ENCODE measurements at places on chromosomes 3 and 15. TPM values are rescaled to one million over a fixed set of nuclear protein-coding genes. Genes with fewer than 3 reads are reported as not detected.

The MEX3B gene
- total RNA-seq, result 6.7 TPM

The MKRN3 gene
- under 0.01 TPM for total RNA-seq

The VPS13C gene
- 32.8 TPM for total RNA-seq

The SLC6A1 gene
- total RNA-seq, result not detected

The THBS1 gene
- 3,217 TPM for total RNA-seq

The RHCG gene
- not detected for total RNA-seq

The GOLGA8G gene
- total RNA-seq, result not detected

The AGBL1 gene
- total RNA-seq, result not detected

The DMXL2 gene
- 21.9 TPM for total RNA-seq

The MAGEL2 gene
- total RNA-seq, result under 0.01 TPM

The THRB gene
- under 0.01 TPM for total RNA-seq

The CLDN16 gene
- under 0.01 TPM for total RNA-seq

The MST1R gene
- not detected for total RNA-seq

The GHSR gene
- total RNA-seq, result not detected

The PTX3 gene
- total RNA-seq, result 96.7 TPM

The THUMPD3 gene
- 60.5 TPM for total RNA-seq

The DPH6 gene
- total RNA-seq, result 8.1 TPM

The DISP2 gene
- 0.36 TPM for total RNA-seq

GRCh38 chr3:58321791-58322190 is 10.9 kb upstream of the PXK start:
- no peak for DNase-seq

DNA sequence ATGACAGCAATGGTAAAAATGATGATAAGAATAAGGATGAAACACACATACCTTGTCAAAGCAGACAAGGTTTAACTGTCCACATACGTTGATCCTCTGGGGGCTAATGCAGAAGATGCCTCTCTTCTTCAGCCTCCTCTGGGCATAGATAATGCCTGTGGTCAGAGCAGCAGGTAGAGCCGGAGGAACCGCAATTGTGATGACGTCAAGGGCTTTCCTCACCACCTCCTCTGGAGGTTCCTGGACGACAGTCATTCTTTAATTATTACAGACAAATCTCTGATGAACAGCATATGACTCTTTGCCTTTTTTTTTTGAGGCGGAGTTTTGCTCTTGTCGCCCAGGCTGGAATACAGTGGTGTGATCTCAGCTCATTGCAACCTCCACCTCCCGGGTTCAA is 86.3 kb upstream of the ATP13A5 start:
- DNase-seq, result no peak

DNA sequence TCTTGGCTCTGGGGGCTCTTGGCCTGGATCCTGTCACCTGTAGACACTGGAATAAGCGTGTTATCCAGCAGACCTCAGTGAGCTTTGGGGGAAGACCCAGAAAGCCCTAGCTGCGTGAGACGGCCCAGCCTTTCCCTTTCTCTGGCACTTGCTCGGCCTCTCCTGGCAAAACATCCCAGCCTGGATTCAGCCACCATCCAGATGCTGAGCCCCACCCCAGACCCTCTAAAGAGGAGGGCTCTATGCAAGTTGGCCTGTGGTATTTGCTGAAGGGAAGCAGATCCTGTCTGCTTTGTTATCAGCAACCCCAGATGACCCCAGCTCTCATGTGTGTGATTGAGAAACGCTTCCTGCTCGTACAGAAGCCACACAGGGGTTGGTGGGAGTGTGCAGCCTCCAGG is 267.2 kb downstream of the FAM43A start:
- DNase-seq, result no peak

DNA sequence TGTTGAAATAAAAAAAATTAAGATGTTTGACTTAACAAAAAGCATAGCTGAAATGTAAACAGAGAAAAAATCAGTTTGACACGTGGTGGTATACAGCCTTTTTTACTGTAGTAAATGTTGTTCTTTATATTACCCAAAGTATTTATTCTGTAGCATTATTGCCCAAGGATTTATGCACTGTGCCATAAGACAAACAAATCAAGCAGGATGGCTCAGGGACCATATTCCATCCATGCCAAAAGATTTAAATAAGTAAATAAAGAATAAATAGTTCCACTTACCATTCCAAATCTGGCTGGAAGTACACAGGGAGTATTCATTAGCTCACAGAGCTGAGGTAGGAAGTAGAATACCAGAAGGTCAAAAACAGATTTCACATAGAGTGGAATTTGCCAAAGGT is 666.7 kb upstream of the CADM2 start:
- no peak for DNase-seq

- no peak for DNase-seq
These were observed 136.0 kb downstream of the KCNMB2 start for GRCh38 chr3:178672275-178672674.

- peak; percentile 88 for DNase-seq
These were observed at the start of gene TMED3 for GRCh38 chr15:79310985-79311900. TSS of gene TMED3 (plus strand) at chr15:79311112. CDS start at chr15:79311250, 138 bp downstream.

DNA sequence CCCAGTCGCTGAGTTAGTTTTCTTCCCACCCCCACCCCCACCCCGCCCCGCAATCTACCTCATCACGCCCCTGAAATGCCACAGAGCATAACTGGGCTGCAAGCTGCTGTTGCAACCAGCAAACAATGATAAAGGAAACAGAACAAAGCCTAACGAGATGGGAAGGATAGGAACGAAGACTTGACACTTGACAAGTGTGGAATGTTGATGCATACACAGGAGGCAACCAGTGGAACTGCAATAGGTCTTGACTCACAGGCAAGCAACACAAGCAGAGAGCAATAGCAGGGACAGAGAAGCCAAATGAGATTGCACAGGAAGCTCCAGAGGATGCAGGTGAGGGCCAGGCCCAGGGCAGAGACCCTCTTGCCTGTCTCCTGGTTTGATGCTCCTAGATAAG is 225.9 kb downstream of the IGSF11 start:
- no peak for DNase-seq

GRCh38 chr3:46318207-46318927 is 35.5 kb upstream of the CCR2 start:
- no peak for DNase-seq

- no peak for DNase-seq
These were observed 388.3 kb downstream of the MFSD1 start for GRCh38 chr3:159189994-159190669.

- no peak for DNase-seq
These were observed 116.2 kb downstream of the CCNL1 start for GRCh38 chr3:157043771-157044170.

DNA sequence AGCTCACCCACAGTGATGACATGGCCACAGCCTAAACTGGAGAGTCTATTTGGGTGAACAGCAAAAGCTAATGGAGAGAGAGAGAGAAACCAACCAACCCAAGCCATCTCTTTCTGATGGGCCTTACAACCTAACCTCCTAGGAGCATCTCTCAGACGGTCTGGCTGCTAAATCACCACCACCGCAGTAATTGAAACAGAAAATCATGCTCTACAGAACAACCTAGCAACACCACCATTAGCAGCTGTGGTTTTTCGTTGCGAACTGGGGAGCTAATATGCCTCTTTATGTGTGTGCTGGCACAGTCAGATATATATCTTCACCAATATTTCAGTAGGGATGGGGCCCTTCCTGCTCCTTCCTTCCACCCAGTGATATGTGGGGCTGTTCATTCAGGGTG is 166.9 kb upstream of the PROK2 start:
- no peak for DNase-seq

DNA sequence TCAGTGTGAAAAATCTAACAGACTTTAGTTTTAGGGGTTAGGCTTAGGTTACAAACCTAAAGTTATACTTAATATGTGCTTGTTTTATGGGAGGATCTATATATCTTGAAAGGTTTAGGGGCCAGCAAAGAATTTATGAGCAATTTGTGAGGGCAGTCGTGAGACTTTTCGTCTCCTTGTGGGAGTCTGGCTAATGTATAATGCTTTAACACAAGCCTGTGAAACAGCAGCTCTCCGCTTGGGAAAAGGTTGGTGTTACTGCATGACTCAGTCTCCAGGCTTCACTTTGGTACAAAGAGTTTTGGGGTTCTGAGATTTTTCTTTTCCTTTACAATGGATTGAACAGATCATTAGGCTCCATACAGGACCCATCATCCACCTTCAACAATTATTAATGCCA is 79.0 kb upstream of the MFGE8 start:
- peak; percentile 34 for DNase-seq

- no peak for DNase-seq
These were observed 31.9 kb downstream of the CMTM7 start for GRCh38 chr3:32423534-32423933.

GRCh38 chr15:45126535-45127158 is 3.0 kb downstream of the DUOXA1 start:
- DNase-seq, result peak; percentile 36

GRCh38 chr3:116161575-116162525 is 283.4 kb downstream of the LSAMP start:
- DNase-seq, result peak; percentile 10

DNA sequence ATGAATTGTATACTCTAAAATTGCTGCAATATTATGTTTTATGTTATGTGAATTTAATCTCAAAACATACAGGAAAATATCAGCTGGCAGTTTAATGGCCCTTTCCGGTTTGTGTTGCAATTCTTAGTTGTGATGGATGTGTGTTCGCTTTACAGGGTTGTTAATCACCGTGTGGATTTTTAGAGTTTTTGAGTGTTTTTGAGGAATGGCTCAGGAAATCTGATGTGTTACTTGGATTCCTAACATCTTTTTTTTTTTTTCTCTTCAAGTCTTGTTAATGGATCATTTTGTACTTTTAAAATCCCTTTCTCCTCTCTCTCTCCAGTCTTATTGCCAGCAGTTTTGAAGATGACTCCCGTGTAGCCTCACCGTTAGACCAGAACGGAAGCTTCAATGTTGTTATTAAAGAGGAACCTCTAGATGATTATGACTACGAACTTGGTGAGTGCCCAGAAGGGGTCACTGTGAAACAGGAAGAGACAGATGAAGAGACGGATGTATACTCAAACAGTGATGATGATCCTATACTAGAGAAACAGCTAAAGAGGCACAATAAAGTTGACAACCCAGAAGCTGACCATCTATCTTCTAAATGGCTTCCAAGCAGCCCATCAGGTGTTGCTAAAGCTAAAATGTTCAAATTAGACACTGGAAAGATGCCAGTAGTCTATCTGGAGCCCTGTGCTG is 35.7 kb downstream of the MGA start:
- DNase-seq, result peak; percentile 73

- DNase-seq, result no peak
These were observed 2.9 kb downstream of the FBXL22 start for GRCh38 chr15:63600001-63600615.

DNA sequence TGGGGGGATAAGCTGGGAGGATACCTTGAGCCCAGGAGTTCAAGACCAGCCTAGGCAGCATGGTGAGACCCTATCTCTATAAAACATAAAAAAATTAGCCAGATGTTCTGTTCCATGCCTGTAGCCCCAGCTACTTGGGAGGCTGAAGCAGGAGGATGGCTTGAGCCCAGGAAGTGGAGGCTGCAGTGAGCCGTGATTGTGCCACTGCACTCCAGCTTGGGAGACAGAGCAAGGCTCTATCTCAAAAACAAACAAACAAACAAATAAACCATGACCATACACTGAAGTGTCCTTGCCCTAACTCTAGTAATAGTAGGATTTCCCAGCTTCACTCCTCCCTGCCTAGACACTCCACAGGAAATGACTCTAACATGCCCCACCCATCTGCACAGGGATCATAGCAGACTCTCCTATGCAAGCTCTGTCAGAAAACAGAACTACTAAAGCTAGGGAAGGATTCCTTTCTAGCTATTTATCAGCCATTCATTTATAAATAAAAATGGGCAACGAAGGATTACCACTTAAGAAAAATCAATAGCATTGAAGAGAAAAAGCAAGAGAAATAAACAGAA is 4.6 kb downstream of the ERICH6 start:
- peak; percentile 53 for DNase-seq

DNA sequence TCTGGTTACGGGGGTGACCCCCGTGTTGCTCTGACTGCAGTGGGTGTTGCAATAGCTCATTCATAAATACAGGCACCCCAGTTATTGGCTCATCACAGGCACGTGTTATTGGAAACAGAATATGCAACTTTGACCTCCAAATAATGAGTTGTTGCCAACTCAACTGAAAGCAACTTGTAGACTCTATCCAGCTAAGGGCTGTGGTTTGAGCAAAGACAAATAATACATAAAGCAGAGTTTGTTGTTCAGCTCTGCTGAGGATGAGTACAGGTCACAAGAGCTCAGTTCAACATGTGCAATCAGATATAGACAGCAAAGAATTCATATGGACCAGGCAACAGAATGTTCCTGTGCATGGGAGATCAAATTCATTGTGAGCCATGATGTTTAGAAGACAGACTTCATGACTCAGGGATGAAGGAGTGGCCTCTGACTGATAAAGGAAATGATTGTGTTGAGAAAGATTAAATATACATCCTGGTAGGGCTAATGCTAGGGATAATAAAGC is 87.6 kb upstream of the LRIG1 start:
- peak; percentile 91 for DNase-seq

- DNase-seq, result no peak
These were observed 484.2 kb upstream of the ATP11B start for GRCh38 chr3:182309120-182309519.

GRCh38 chr3:178551916-178552321 is 15.7 kb downstream of the KCNMB2 start:
- DNase-seq, result peak; percentile 13

DNA sequence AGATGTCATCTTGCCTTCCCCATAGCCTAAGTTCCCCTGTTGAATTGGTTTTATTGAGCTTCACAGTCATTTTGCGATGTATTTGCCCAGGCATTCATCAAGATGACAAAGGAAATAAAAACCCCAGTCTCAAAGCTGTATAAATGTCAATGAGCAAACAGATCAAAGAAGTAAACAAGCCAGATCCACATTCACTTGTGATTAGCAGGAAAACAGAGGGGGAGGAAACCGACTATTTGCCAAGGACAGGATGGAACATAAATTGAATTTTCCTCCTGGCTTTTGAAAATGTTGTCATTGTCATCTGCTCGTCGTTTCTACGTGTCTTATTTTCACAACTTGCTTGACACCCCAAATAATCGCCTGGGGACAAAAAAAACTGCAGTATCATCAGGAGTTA is 83.5 kb downstream of the SV2B start:
- DNase-seq, result no peak

DNA sequence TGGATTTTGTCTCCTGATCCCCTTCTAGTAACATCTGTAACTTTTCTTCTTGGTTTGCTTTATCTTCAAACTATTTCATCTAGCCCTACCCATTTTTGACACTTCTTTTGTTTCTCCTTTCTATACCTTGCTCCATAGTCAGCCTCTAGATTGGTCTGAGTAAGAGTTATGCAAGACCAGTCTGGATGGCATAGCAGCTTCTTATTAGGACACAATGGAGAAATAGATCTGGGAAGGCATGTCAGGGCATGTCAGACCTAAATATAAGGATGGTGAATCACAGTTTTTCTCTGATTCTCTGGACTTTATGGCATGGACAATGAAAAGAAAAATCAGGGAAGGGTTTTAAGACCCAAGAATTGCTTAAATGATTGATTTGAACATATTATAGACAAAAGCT is 452.5 kb downstream of the RAP2B start:
- peak; percentile 71 for DNase-seq
